NCI-H2081 (cell line): ENCODE measurements at places on chromosomes 1 and 21.

DNA sequence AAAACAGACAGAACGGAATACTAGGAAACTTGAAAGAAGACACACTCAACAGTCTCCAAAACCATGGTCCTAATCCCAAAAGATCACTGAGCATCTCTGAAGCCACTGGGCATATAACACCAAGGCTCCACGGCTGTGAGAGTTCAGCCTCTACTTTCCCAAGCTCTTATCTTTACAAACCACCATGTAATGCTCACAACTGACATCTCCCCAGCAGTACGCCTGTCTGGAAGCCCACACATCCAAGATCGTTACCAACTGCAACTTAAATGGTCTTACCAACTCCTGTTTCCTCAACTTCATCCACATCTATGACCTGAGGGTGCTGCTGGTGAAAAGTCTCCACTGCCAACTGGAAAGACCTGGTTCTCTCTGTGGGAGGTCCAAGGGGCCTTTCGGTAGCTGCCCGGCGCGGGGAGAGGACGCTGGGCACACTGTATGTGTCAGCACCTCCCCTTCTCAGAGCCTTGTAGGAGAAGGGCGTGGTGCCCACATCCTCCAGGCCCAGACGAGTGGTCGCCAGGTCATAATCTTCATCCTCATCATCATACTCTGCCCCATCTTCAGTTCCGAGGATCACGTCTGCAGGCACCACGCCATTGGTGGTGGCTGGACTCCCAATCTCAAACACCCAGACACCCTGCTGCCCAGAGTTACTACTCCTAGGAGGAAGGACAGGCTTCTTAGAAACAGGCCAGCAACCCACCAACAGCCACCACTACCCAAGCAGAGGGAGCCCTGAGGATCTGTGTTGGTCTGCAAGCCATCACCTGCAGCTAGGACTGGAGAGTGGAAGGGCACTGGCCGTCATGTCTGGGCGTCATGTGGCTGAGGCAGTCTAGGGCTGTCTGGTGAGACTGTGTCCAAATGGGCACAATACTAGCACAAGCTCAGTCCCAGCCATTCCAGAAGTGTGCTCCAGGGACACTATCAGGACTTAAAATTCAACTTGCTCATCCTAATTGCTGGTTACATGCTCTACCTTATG is 23.0 kb downstream of the NID1 start:
- no peak for DNase-seq

GRCh38 chr1:27563341-27563590 is 40.7 kb downstream of the AHDC1 start:
- no peak for DNase-seq

DNA sequence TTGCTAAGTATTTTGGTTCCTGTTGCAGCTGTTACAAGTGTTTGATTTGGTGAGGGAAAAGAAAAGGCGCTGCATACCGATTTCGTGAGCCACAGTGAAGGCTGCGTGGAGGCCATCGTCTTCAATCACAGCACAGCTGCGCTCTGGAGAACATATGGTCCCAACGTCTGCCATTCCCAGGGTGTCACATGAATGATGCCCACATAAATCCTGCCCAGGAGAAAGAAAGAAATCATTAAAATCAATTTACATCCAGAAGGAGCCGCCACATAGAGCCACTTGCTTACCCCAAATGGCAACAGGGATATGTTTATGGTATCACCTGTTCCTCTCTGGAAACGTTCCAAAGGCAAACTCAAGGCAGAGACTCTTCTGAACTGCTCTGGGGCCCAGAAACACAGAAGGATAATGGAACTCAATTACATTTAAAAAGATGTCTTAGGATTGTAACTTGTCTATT is 12.2 kb downstream of the ADAMTS5 start:
- no peak for DNase-seq

DNA sequence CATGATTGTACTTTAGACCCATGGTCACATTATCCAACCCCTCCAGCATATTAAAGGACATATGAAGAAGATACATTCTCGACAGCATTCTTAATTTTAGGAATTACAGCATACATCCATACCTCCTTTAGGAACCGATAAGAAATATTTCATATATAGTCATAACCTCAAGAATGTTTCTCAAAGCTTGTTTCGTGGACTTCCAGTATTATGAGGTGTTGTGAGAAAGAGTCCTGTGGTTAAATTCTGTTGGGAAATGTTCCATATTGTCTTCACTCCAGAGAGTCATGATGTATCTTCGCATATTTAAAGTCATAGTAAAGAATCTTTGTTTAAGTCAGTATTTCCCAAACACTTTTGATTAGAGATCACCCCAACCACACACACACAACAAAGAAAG is 321.0 kb upstream of the SNX7 start:
- no peak for DNase-seq

- DNase-seq = no peak
These were observed 7.4 kb upstream of the NEXN start for GRCh38 chr1:77881061-77881460.

DNA sequence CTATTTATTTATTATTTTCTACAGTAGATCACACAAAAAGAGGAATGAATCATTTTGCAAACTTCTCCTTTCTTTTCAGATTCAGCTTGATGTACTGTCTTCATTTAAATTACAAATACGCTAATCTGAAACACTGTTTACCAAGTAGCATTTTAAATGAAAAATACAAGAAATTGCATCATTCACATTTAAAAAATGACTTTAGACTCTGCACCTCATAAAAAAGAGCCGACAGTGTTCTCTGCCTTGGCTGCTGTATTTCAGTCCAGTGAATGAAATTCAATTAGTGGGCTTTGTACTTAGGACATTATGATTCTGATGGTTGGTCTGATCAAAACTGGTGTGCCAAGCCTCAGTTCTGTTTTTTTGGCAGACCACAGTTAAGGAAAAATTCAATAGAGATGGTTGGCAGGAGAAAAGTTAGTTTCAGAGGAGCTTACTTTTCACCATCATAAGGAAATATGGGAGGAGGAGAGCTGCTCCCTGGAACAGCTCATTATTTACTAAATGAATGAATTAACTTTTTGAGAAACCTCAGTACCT is 222.4 kb upstream of the ESRRG start:
- DNase-seq = no peak

- DNase-seq = peak; percentile 79
These were observed 4.2 kb upstream of the DYRK3 start for GRCh38 chr1:206631085-206631509.

- DNase-seq = no peak
These were observed 47.8 kb downstream of the UCK2 start for GRCh38 chr1:165875171-165875570.

GRCh38 chr1:63892632-63893395 is 119.0 kb downstream of the ROR1 start:
- peak; percentile 39 for DNase-seq

GRCh38 chr1:153260585-153261280 is 1.2 kb downstream of the LORICRIN start:
- no peak for DNase-seq

DNA sequence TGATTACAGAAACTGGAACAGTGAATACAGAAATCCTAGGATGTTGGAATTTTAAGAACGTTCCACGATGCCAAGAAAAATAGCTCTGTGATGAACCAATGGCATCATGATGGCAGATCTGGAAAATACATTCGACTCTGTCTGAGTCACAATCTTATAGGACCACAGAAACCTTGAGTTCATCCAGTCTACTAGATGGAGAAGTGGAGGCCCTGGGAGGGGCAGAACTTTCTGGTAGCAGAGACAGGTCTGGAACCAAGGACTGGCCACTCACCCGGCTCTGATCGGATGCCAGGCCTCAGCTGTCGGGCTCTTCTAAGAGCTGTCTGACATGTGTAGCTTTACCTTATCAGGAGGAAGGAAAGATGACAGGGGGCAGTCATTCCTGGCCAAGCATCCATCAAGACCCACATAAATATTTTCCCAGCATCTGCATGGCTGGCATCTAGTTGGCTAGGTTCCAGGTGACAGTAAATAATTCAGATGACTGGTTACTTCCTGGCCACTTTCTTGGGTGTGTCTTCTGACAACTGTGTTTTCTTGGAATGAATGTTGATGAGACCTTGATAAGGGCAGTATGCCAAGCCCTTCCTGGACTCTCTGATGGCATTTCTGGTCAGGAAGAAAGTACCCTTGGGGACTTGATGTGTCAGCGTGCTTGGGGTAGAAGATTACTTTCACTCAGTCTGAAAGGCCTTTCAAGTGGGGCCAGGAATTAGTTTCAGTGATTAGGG is 72.6 kb upstream of the TRABD2B start:
- DNase-seq = no peak

- no peak for DNase-seq
These were observed 78.1 kb downstream of the CD34 start for GRCh38 chr1:207832796-207833195.

- DNase-seq = no peak
These were observed 1222.1 kb upstream of the NCAM2 start for GRCh38 chr21:19776076-19776475.

DNA sequence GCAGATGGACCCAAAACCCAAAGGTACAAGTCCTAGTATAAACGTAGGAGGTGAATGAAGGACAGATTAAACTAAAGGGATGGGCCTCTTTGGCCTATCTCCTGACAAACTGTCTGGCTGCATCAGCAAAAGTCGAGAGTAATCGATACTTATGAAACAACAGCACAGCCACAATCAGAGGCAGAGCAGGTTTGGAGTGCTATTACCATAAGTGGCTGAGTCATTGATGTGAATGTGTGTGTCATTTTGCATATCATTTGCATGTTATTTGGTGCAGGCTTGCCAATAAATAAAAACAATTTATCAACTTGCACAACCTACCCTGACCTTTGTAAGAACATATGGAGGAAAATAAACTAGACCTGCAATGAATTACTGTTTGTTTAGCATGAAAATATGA is 283.1 kb downstream of the NUF2 start:
- DNase-seq = no peak

DNA sequence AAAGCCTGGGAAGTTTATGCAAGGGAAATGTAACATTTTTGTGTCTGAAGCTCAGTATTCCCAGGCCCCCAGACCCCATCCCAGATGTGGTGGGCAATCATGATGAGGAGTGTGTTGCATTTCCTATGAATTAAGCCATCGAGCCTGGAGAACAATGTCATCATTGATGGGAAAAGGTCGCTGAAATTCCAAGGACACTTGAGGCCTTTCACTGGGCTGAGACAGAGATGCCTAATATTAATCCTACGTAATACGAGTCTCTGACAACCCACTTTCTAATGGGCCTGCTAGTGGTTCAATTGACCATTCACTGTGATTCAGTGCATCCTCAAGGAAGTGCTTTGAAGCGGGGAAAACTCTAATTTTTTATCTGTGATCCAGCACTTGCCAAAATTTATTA is 291.6 kb downstream of the PLPP3 start:
- no peak for DNase-seq

DNA sequence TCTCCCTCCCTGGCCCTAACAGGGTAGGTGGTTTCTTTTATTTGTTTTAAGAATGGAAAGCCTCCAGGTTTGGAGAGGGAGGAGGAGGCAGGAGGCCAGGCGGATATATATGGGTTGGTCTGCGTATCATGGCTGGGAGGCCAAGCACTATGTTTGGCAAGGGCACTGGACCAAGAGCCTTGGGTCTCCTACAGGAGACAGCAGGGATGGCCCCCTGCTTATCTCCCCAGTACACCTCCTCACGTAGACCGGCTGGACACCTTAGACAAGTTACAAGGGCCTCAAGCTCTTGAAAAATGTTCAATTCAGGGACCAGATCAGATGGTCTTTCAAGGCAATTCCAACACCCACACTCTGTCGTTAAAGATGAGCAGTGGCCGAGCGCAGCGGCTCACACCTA is 10.9 kb downstream of the SLC41A1 start:
- DNase-seq = no peak

DNA sequence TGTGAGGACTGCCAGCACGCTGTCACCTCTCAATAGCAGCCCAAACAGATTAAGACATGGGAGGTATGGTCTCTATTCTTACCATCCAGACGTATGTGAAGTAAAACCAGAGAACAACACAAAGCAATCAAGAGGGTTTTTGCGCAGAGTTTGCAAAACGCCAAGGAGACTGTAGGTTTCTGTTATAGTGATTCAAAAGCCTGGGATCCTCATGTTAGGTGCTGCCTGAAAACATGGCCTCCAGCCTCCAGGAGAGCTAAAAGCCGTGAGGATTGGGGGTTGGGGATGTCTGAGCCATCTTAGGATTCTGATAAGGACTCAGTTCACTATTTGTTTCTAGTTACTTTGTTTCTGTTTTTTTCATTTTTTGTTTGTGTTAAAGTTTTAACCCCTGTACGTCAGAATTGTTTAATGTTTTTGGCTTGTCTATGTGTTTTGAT is 4.2 kb upstream of the CCT8 start:
- peak; percentile 10 for DNase-seq
